ENCODE measurements at places on chromosomes 7 and 10.

- DNase-seq = no peak
These were observed 846 bp downstream of the DNAJC1 start for GRCh38 chr10:22002591-22003176.

- DNase-seq = no peak
These were observed 519.1 kb upstream of the GALNT17 start for GRCh38 chr7:70612811-70613210.

DNA sequence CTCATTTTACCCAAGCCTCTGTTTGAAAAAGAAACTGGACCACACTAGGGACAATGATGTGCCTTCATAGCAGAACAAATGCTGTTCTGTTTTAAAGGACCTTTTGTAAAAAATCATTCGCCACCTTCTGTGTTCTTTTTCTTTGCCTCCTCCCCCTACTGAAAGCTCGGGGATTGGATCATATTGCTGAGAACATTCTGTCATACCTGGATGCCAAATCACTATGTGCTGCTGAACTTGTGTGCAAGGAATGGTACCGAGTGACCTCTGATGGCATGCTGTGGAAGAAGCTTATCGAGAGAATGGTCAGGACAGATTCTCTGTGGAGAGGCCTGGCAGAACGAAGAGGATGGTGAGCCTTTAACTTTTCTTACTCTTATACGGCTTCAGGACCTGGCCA, 62.2 kb downstream of the POLL start:
- DNase-seq = no peak

GRCh38 chr7:25852211-25852938, 299.6 kb upstream of the NFE2L3 start:
- no peak for DNase-seq

DNA sequence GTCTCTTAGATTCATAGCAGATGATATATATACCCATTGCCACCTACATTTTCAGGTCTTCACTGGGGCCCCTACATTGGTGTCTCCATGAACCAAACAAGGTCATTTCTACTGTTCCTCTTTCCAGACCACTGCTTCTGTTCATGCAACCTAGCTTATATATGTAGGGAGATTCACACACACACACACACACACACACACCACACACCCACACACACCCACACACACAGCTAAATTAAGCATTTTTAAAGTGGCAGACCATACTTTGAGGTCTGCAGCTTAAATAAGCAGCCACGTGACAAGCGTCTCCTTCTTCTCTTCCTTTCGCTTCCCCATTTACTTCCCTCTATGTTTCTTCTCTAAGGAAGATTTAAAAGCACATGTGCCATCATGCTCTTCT, 70.0 kb upstream of the CC2D2B start:
- no peak for DNase-seq

DNA sequence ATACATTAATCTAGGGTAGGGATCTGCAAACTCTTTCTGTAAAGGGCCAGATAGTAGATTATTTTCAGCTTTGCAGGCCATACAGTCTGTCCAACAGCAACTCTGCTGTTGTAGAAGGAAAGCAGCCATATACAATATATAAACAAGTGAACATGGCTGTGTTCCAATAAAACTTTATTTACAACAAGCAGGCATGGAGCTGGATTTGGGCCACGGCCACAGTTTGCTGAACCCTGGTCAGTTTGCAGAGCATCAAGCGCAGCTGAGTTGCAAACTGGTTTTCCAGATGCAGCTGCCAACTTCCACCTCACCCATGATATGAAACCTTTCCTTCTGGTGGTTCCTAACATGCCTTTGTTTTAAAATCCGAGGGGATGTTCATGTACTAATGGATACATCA, 310.4 kb upstream of the NFE2L3 start:
- DNase-seq = no peak

DNA sequence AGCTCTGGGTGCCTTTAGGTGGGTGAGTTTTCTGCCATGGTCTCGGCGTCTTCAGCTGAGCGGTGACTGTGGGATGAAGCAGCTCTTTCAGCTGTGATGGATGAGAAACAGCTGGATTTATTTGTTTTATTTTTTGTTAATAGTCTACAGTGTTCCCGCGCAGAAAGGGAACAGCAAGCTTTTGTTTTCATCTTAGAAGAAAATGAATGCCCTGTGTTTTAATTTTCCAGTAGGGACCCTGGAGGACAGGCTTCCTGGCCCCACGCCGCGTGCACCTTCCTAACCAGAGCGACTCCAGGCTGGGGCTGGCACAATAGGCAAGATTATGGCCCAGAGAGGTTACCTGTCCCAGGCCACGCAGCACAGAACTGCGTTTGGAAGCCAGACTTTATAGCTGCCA, 57.6 kb downstream of the GTF2IRD1 start:
- DNase-seq = no peak

- DNase-seq = no peak
These were observed 61.3 kb downstream of the GFRA1 start for GRCh38 chr10:116211682-116212081.

DNA sequence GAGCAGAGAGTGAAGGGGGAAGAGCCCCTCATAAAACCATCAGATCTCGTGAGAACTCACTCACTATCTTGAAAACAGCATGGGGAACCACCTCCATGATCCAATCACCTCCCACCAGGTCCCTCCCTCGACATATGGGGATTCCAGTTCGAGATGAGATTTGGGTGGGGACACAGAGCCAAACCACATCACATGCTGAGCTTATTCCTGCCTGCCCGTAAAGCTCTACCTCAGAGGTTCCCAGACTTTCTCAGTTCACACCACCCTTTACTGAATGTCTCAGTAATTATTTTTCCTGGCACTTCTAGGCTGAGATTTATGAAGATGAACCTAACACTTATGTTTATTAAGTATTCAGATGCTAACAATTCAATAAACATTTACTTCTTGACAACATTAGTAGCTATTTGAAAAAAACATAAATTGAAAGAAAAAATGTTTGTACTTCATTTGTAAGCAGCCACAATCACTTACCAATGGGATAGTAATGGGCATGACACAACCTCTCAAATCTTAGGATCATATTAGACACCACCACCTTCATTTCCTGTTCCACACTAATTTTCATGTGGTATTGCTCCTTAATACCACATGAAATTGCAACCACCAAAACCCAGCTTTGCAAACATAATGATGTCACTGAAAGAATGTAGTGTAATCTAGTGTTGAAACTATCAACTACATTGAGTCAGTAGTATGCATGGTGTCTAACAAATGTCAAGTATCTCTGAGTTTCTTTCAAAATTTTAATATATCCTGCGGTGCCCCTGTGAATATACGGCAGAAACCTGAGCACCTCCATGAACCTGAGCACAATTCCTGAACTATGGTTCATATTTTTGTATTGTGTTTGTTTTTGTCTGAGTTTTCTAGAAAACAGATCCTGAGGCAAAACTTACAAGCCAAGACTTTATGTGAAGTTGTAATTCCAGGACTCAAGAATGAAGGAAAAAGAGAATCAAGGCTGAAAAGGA, 4.5 kb upstream of the DGKI start:
- DNase-seq = no peak

All from activated naive CD8-positive, alpha-beta T cell treated with anti-CD3 and anti-CD28 coated beads, Interleukin-2, amount 50 U/mL, for 16 hours (primary cell).